Gastroesophageal sphincter (tissue), 4 donors: ENCODE measurements at places on chromosomes 3 and 15. TPM values are rescaled to one million over a fixed set of nuclear protein-coding genes. Genes with fewer than 3 reads are reported as not detected.

DNA sequence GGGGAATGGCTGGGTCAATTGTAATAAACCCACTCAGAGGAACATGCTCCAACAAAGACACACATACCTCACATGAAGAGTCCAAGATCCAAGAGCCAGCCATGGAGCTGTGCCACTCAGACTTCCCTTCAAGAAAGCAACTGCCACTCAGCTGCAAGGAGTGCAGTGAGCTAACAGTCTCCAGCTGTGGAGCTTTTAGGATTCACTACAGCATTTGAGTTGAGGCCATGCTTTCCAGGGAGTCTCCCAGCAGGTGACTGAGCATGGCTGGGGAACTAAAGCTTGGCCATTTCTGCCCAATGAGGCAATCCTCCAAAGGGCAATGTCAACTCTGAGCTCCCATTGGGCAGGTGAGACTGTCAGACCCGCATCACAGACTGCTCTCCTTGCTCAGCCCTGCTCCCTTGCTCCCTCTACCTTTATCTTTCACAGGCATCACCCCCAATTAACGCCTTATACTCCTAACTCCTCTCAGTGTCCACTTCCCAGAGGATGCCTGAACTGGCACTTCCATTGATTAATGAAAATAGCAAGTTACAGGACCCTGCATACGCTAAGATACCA lies 165.3 kb upstream of the CTNNB1 start:
- ATAC-seq, result no peak

DAZL gene
- not detected for total RNA-seq

FSD2 gene
- not detected for total RNA-seq

GPR149 gene
- total RNA-seq, result not detected
